ENCODE measurements at places on chromosomes 12 and 14.

- no peak for DNase-seq
Measured at GRCh38 chr14:71388336-71388735, 481.1 kb downstream of the PCNX1 start.

- no peak for DNase-seq
Measured at GRCh38 chr14:68690089-68690958, 102.5 kb downstream of the ZFP36L1 start.

GRCh38 chr12:90234472-90234871 lies 525.8 kb upstream of the ATP2B1 start:
- peak; percentile 1 for DNase-seq

- DNase-seq: no peak
Measured at GRCh38 chr14:61932974-61933373, 170.8 kb downstream of the SNAPC1 start.

GRCh38 chr14:93926245-93926872 lies 785 bp upstream of the FAM181A start:
- no peak for DNase-seq

Measured in GM12865 (cell line).